ENCODE measurements at places on chromosomes 2 and 18.

- DNase-seq: no peak
Observed at GRCh38 chr2:147051814-147052213, 793.0 kb upstream of the ACVR2A start.

DNA sequence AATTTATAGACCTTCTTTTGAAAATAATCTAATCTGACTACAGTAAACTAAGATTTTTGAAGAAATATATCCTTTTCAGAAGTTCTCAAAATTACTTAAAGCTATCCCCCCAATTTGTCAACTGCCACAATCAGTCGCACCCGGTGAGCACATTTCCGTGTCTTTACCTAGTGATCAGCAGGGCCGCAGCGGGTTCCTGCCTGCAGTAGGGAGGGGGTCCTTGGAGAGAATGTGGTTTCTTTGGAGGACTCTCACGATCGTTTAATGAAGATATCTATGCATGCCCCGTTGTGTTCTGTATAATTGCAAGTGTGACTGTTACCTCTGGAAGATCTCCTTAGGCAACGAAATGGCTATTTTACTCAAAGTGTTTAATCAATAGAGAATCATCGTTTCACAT lies 251.9 kb upstream of the RAB12 start:
- DNase-seq: no peak

DNA sequence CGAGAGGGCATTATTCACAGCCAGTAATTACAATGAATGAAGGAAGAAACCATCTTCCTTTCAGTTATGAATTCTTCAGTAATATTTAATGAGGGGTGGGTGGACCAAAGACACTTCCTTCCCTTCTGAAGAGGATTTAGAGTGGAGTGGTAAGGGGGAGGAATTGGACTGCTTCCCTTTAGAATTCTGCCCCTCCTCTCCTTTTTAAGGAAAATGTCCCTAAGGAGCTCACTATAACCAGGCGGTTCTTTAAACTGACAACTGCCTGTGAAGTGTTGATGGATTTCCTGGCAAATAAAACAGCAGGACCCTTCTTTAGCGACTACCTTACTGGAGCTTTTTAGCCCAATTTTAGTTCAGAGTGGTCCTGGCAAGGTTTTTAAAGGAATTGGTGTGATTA lies 86.4 kb downstream of the LIMS1 start:
- no peak for DNase-seq

GRCh38 chr2:197137231-197137630 lies 173.3 kb downstream of the ANKRD44 start:
- DNase-seq: no peak

DNA sequence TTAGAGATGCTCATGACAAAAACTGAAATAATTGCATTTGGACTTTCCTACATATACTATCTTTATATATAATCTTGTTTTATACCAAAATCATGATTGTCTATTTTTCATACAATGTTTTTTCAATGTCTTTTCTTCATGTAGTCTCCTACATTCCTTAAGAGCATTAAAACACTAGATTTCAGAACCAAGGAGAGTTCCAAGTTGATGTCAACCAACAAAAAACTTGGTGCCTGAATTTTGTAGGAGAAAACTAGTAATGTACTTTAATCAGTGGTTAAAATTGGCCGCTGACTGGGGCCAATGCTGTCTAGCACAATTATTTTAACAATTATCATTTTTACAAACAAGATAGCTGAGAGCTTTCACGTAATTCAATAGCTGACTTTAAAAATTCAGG lies 678.8 kb downstream of the DCC start:
- no peak for DNase-seq

- no peak for DNase-seq
Observed at GRCh38 chr18:58558471-58558870, 70.4 kb downstream of the ALPK2 start.
